ENCODE measurements at places on chromosomes 2 and 18. TPM values are rescaled to one million over a fixed set of nuclear protein-coding genes. Genes with fewer than 3 reads are reported as not detected.
A peak's percentile ranks its signal among the peaks of the same experiment; 100 is the strongest.

Gene UGT1A8
- not detected for total RNA-seq

Gene CAVIN2
- 10.9 TPM for total RNA-seq

Gene AMER3
- total RNA-seq = 0.78 TPM

Gene MTA3
- total RNA-seq = 31.1 TPM

Gene PGAP1
- 15.2 TPM for total RNA-seq

Gene PRSS56
- total RNA-seq = not detected

Gene PLEK
- total RNA-seq = 1.8 TPM

Gene SIGLEC15
- total RNA-seq = 0.26 TPM

Gene TMEM37
- 22.1 TPM for total RNA-seq

Gene ERCC3
- total RNA-seq = 54.7 TPM

Gene SERPINB10
- not detected for total RNA-seq

- no peaks in the 10 kb centered on the region for H3K36me3 ChIP-seq
- H3K4me1 ChIP-seq = peaks cover 15% of the 10 kb centered on the region
- DNase-seq = no peak
- H3K27ac ChIP-seq = no peak overlapping the region
- no peaks in the 10 kb centered on the region for H3K27me3 ChIP-seq
Observed at GRCh38 chr2:14932285-14932684, 299.8 kb downstream of the LRATD1 start.

DNA sequence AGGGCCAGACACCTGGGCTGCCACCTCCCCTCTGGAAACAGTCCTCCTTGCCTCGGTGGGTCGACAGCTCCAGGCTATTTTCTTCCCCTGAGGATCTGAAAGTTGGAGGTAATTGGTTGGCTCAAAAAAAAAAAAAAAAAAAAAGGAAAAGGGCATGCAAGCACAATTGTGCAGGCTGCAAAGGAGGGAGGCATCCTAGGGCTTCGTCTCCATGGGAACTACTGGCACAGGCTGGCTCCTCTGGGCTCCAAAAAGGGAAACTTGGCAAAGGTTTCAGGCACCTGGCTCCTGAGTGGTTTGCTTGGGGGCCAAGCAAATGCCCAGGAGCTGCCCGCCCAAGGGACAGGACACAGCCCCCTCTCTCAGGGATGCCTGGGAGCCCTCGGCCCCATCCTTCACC is 1.1 kb upstream of the KCNIP3 start:
- H3K27ac ChIP-seq = no peak overlapping the region
- no peaks in the 10 kb centered on the region for H3K36me3 ChIP-seq
- no peaks in the 10 kb centered on the region for H3K27me3 ChIP-seq
- DNase-seq = no peak

DNA sequence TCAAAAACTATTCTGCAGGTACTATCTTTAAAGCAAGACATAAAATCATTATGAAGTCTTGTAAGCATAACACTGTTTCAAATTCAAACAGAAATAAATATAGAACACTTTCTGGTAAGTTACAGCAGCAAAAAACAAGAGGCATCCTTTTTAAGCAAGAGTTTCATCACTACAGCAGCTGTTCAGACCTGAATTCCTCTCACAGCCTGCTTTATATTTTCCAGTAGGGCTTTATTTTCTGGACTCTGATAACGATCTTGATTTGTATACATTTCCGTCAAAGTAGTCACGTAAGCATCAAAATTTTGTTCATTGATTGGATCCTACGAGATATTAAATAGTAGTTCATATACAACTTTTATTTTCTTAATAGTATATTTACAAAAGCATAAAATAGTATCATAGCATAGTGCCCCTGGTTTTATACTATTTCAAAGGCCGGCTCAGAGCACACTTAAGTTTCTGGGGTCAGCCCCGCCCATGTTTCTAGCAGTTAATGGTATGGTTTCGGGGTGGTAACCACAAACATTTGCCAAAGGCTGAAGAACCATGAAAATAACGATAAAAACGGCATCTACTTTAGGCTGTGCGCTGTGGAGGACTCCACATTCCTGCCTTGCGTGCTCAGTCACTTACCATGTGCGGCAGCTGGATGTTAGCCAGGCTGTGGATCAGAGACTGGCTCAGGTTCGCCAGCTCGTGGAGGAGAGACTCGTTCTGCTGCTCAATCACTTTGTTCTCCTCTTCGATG is 47.5 kb upstream of the PXDN start:
- no peaks in the 10 kb centered on the region for H3K36me3 ChIP-seq
- no peak overlapping the region for H3K27ac ChIP-seq
- peak; percentile 40 for DNase-seq
- no peaks in the 10 kb centered on the region for H3K27me3 ChIP-seq

DNA sequence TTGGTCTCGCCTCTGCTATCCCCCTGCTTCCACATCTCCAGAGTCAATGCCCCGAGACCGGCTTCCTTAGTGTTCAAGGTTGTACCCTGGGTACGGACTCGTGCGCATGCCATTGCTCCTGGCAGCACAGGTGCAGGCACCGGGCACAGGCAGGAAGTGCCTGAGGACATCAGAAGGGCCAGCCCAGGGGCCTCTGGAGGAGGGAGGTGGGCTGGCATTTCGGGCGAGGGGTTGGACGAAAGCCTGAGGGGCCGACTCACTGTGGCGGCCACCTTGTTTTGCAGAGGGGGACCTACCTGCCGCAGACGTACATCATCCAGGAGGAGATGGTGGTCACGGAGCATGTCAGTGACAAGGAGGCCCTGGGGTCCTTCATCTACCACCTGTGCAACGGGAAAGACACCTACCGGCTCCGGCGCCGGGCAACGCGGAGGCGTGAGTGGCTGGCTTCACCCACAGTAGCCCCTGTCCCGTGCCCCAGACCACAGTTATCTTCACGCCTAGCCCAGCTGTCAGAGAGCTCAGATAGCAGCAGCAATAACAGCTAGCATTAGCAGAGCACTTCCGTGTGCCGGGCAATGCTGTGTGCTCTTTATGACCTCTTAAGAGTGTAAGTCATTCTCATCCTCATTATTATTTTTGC is 12.5 kb downstream of the ITM2C start:
- peaks cover 2% of the 10 kb centered on the region for H3K36me3 ChIP-seq
- H3K4me3 ChIP-seq = no peak overlapping the region
- peak; percentile 8 for DNase-seq
- H3K27me3 ChIP-seq = no peaks in the 10 kb centered on the region
- H3K27ac ChIP-seq = no peak overlapping the region
- H3K4me1 ChIP-seq = no peaks in the 10 kb centered on the region

GRCh38 chr18:76388261-76388660 is 106.8 kb downstream of the ZNF516 start:
- DNase-seq = no peak
- H3K4me3 ChIP-seq = no peak overlapping the region
- H3K27ac ChIP-seq = no peak overlapping the region
- H3K36me3 ChIP-seq = no peaks in the 10 kb centered on the region
- peaks cover 10% of the 10 kb centered on the region for H3K4me1 ChIP-seq

GRCh38 chr2:146193619-146194018 is 1651.2 kb upstream of the ACVR2A start:
- H3K27ac ChIP-seq = no peak overlapping the region
- no peaks in the 10 kb centered on the region for H3K36me3 ChIP-seq
- DNase-seq = no peak
- H3K27me3 ChIP-seq = no peaks in the 10 kb centered on the region
- H3K4me1 ChIP-seq = no peaks in the 10 kb centered on the region
- H3K4me3 ChIP-seq = no peak overlapping the region

DNA sequence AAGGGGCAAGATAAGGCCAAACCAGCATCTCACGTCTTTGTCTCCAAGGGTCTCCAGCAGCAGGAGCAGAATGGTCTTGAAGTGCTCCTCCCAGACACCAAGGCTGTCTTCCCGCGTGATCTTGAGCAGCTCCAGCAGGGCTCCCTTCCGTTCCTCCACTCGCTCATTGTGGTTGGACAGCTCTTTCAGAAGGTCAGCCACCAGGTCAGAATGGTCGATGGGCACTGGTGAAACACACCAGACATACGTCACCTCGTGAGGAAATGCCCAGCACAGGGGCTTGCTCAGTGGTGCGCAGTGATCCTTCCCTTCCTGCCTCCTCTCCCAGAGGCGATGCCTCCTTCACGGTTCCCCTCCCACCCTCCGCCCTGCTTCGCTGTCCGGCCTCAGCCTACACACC is 80.1 kb upstream of the TFCP2L1 start:
- no peaks in the 10 kb centered on the region for H3K27me3 ChIP-seq
- peaks cover 26% of the 10 kb centered on the region for H3K36me3 ChIP-seq
- no peak overlapping the region for H3K4me3 ChIP-seq
- no peaks in the 10 kb centered on the region for H3K4me1 ChIP-seq

DNA sequence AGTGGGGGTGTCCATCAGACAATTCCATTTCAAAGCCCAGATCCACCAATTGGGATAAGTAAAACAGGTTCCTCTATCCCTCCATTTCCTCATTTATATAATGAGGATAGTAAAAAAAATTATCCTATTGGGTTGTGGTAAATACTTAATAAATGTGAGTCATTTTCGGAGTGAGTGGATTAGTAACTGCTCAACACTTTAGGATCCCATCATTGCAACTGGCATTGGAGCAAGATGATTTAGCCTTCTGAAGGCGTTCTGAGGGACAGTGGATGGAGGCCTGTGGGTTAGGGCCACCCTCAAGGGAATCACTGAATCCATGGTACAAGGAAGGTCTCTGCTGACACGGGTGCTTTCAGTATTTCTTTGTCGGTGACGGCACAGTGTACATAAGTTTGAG is 108.6 kb upstream of the FZD7 start:
- H3K4me3 ChIP-seq = no peak overlapping the region
- no peak overlapping the region for H3K27ac ChIP-seq
- no peaks in the 10 kb centered on the region for H3K4me1 ChIP-seq

DNA sequence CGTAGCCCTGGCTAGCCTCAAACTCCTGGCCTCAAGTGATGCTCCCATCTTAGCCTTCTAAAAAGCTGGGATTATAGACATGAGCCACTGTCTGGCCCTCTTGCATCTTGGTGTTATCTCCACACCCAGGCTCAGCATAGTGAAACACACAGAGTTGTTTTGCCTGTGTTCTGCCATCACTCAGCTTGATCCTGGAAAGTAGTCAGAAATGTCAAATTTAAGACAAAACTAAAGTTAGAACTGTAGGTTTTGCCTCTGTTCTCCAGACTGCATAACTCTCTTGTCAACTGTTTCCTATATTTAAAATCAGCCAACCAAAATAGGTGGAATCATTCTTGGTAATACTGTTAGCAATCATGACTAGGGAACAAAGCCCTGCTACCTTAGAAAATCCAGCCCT is 72.1 kb upstream of the GULP1 start:
- H3K4me3 ChIP-seq = no peak overlapping the region
- H3K36me3 ChIP-seq = no peaks in the 10 kb centered on the region
- no peak overlapping the region for H3K27ac ChIP-seq

DNA sequence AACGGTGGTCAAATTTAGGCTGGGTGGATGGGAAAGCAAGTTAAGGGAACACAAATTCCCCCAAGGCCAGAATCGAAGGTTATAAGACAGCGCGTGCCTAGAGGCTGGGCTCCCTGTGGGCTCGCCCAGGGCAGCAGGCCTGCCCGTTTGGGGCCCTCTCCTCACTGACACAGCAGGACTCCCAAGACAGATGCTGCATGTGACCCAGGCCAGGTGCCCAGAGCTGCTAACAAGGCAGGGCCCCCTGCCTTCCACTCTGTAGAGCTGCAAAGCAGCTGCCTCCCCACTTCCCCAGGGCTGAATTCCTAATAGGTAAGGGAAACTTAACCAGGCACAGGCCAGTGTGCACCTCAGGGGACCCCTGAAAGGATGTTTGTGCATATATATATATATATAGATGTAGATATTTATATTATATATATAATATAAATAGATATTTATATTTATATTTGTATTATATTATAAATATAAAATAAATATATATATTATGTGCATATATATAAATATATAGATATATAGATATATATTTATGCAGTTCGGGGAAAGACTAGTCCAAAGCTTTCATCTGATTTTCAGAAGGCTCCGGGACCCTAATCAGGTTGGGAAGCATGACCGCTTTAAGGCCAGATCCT is 43.7 kb downstream of the TMEM37 start:
- H3K4me1 ChIP-seq = peaks cover 22% of the 10 kb centered on the region
- H3K36me3 ChIP-seq = no peaks in the 10 kb centered on the region
- H3K27ac ChIP-seq = no peak overlapping the region
- no peak overlapping the region for H3K4me3 ChIP-seq
- peak; percentile 8 for DNase-seq

- no peak overlapping the region for H3K4me3 ChIP-seq
- no peak for DNase-seq
- peaks cover 4% of the 10 kb centered on the region for H3K27me3 ChIP-seq
- H3K4me1 ChIP-seq = peaks cover 8% of the 10 kb centered on the region
- H3K36me3 ChIP-seq = no peaks in the 10 kb centered on the region
- H3K27ac ChIP-seq = no peak overlapping the region
Observed at GRCh38 chr18:37483984-37484819, 81.4 kb downstream of the CELF4 start.

DNA sequence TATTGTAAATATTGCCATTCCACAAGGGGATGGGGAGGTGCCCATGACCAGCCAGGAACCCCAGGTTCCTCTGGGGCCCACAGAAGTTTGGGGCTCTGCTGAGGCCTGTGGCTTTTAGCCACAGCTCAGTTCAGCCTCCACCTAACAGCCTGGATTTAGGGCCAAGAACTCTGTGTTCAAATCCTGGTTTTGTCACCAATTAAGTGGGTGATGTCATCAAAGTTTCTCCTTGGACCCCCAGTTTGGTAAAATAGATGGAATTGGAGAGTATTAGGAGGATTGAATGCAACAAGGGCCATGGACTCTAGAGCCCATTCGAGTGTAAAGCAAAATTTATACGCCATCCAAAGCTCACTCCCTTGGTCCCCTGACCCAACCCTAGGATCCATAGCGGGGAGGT is 3.2 kb upstream of the FEV start:
- peaks cover 25% of the 10 kb centered on the region for H3K4me1 ChIP-seq
- H3K36me3 ChIP-seq = no peaks in the 10 kb centered on the region
- H3K27me3 ChIP-seq = no peaks in the 10 kb centered on the region

DNA sequence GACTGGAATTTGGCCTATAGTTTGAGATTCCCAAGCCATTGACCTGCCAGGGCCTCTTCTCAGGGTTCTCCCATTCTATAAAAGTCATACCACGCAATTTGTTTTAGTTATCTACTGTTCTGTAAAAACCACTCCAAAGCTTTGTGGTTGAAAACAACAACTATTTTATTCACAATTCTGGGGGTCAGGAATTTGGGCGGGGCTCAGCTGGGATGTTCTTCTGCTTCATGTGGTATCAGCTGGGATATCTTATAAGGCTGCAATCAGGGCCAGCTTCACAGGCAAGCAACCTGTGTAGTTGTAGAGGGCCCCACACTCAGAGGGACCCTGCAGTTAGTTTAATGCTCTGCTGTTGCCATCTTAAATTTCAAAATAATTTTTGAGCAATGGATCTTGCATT is 16.4 kb upstream of the NOTO start:
- no peaks in the 10 kb centered on the region for H3K4me1 ChIP-seq
- H3K4me3 ChIP-seq = no peak overlapping the region
- H3K36me3 ChIP-seq = no peaks in the 10 kb centered on the region
- no peak for DNase-seq
- H3K27ac ChIP-seq = no peak overlapping the region
